T-helper 9 cell (primary cell): ENCODE measurements at places on chromosomes 3 and 15.

DNA sequence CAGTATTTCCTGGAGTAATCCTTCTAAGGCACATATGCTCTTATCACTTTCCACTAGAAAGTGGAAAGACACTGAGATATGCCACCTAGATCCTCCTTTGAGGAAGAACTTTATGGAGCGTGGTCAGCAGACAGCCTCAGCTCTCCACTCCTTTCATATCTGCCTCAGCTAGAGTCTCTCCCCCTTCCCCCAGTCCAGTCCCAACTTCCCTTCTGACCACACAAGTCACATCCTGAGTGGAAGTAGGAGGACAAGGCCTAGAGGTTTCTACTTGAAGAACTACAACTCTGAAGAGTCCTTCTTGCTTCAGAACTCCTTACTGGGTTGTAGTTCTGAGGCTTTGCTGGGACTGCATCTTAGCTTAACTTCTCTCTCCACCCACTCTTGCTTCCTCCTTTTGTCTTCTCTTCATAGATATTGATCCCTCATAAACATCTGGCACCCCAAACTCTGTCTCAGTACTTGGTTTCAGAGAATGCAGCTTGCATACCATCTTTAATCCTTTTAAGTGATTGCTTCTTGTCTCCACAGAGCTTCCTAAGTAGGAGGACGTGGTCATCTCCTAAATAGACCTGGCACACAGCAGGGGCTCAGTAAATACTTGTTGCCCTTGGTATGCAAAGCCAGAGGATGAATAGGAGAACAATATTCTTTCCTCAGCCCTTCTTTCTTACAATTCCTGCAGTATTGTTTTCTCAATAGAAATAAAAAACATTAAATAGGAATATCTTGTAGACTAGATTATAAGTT is 109.6 kb downstream of the OXSM start:
- DNase-seq: no peak

DNA sequence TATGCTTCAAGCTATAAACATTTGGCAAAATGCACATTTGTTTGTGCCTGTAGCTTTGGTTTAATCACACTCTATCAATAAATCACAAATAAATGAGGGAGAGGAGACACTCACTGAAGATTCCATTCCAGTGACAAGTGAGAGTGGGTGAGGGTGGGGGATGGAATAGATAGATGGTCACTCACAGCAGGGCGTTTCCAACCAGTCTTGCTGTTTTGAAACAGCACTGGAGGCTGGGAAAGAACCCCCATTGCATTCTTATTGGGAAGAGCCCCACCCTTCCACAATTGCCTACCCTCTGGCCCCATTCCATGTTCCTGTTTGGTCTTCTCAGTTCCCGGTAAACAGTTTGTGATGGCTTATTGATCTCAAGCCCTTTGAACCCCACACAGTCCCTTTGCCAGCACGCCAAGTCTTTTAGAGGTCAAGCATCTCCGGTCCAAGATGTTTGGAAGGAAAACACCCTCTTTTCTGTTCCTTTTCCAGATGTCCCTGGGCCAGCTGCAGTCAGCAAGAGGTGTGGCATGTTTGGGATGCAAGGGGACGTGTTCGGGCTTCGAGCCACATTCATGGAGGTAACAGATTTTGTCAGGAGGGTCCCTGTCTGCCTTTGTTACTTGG is 30.7 kb downstream of the LMCD1 start:
- no peak for DNase-seq

DNA sequence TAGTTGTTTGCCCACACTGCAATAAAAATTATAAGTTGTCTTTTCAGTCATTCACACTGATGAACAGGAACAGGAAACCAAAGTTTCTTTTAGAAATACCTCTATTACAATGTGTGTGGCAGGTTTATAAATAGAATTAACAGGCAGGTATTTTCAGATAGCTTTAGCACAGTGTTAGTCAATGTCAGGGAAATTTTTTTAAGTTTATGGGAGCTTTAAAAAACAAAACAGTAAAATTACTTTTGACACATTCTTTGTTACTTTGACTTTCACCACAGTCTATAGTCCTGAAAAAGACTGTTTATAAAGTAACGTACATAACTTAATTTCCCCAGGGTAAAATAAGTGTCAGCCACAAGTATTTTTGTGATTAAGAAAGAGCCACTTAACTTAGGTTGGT is 38.1 kb downstream of the SERPINI1 start:
- DNase-seq: no peak

DNA sequence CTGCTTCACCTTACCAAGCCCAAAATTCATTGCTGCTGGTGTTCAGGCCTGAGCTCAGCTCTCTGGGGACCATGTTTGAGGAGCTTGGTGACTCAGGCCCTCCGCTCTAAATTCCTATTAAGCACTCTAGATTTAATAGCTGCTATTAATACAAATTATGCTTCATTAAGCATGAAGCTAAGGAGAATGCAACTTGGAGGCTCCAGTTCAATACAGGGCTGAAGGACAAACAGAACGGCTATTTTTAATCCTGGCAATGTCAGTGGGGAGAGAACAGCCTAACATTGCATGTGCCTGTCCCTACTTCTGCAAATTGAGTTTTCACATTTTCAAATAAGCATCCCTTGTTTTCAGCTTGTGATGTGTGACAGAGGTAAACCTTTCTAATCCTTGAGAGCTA is 80.1 kb upstream of the TRIM42 start:
- no peak for DNase-seq

DNA sequence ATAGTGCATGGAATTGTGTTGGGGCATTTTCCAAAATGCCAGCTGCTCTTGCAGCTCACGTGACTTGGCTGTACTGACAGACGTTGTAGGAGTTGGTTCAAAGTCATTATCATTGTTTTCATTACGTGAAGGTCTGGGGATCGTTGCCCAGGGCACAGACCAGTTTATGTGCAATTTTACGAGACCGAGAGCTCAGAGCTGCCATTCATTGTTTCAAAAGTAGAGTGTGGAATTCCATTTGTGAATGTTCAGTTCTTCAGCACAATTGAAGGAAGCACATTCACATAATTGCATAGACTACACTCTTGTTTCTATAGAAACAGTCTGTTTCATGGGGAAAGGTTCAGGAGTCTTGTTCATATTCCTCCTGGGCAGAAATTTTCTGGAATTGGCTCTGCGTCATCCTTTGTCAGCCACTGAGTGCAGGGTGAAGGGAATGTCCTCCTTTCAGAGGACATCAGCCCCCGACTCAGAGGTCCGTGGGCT is 54.5 kb downstream of the GABRG3 start:
- DNase-seq: no peak

GRCh38 chr3:152650177-152650576 is 184.8 kb upstream of the P2RY1 start:
- no peak for DNase-seq

- no peak for DNase-seq
Measured at GRCh38 chr15:67049351-67050044, 15.9 kb upstream of the SMAD3 start.

DNA sequence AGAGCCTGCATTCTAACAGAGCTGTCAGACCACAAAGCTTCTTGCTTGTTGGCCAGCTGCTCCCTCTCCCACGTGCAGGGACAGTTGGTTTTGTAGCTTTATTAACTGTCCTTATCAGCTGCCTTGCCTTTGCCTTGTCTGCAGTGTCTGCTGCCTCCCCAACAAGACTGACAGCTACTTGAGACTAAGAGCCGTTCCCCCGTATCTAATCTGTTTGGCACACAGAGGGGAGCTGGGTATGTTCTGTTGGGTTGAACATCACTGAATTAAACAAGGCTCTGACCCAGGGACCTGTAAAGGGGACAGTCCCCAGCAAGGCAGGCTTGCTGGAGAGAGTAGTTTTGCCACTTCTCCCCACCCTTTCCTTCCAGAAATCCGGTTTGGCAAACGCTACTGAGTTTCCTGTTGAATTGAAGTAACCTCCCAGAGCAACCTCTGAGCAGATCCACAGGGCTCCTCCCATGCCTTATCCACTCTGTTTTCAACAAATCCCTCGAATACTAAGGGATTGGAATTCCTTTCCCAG is 116.1 kb downstream of the ANP32A start:
- no peak for DNase-seq

GRCh38 chr15:61994216-61994615 is 66.0 kb downstream of the VPS13C start:
- no peak for DNase-seq

DNA sequence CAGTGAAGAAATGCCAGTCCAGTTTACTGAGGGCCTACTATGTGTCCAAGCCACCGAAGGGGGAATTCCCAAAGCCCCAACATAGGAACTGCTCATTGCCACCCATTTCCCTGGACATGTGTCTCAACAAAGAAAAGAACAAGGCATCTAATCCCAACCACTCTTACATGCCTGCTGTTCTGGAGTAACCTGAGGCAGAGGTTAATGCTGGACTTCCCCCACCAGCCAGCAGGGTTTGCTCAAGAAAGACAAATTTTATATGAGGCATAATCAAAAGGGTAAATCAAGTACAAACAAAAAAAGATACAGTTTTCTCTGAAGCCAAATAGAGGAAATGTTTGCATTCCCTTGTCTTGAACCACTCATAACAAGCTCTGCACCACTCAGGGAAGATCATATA is 4.1 kb downstream of the ADCY5 start:
- DNase-seq: no peak
